Stimulated activated CD4-positive, alpha-beta T cell treated with anti-CD3 and anti-CD28 coated beads, TNF-alpha, amount 100 ng/mL, for 24 hours (primary cell): ENCODE measurements at places on chromosomes 1 and 21.

DNA sequence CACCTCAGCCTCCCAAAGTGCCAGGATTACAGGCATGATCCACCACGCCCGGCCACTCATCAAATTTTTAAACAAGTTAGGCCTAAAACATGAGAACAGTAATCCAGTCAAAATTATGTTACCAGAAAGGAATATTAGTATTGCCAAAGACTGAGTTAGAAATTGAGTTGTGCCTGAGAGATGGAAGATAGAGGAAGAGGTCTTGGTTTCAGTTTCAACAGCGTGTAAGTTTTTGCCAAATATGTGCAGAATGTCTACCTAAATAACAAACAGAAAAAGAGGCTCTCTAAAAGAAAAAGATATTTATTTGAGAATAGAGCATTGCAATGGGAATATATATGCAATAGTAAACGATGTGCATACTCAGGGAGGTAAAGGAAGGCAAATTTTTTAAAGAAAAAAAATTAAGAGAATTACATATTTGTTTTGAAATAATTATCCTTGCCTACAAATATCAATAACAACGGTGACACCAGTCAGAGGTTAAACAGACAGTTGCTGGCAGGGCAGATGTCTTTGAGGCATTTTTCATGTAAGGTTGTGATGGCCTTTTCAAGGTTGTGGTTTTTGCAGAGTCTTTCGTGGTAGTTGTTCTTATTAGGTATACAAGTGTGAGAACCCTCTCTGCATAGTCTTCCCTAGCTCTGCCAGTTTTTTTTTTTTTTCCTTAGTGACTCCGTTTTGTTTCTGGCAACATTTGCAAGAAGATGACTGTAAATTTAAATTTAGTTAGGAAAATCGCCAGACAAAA is 2.2 kb upstream of the CD1B start:
- DNase-seq: no peak

DNA sequence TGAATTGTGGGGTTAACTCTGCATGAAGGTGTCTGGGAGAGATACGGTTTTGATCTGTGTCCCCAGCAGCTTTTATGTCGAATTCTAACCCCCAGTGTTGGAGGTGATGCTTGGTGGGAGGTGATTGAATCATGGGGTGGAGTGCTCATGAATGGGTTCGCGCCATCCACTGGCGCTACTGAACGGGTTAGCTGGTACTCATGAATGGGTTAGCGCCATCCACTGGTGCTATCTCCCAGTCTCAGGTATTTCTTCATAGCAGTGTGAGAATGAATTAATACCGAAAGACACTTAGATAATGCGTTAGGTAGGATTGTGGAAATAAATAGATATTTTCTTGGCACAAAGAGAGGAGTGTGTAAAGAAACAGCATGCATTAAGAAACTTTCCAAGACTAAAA is 32.9 kb upstream of the CLDN8 start:
- DNase-seq: no peak

DNA sequence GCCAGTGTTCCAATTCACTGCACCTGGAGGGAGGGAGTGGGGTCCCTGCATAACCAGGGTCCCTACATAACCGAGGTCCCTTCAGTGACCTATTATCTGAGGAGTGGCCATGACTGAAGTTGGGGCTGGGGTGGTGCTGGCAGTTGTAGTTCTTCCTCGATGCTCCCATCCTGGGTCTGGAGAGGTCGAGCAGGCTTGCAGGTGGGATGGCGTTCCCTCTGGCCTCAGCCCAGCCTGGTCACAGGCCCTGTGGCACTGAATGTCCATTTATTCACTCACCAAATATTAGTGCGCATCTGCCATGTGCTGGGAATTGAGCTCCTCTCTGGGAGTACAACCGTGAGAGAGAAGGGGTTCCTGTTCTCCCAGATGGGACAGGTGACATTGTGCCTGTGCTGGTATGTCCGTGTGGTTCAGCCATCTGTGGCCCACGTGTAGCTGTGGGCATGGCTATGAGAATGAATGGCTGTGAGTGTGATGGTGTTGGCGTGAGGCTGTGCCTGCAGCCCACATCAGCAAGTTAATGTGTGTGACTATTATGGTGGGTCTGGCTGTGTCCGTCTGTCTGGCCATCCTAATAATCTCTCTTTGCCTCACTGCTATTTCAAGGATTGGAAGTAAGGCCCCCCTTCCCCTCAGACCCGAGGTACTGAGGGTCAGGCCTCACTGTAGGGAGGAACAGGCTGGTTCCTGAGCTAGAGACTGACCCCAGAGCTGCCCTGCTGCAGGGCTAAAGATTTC is 3.9 kb upstream of the SLC6A9 start:
- DNase-seq: no peak

DNA sequence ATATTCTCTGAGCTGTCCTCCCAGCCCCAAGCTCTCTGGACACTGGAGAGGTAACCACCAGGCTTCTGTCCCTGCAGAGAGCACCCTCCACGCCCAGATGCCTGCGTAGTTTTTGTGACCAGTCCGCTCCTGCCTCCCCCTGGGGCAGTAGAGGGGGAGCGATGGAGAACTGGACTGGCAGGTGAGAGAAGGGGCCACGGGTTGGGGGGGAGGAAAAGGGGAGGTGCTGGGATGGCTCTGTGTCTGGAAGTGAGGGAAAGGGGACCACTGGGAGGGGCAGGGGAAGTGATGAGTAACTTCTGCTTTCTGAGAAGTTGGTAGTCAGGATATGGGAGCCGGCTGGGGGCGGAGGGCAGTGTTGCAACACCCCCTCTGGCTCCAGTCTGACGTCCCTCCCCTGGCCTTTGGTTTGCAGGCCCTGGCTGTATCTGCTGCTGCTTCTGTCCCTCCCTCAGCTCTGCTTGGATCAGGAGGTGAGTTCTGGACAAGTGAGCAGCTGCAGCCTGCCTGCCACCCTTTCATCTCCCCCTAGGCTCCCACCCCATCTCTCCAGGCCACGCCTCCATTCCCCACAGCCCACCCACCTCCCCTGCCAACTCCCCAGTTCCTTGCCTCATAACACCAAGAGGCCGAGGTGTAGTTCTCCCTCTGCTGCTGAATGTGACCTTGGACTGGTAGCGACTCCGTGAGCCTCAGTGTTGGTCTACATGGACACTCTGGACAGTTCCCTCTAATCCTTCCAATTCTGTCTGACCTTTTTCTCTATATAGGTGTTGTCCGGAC is 3.1 kb downstream of the ADAMTSL4 start:
- no peak for DNase-seq
